ENCODE measurements at places on chromosomes 1 and 21.

- no peak for DNase-seq
These were observed 72.9 kb downstream of the ITPKB start for GRCh38 chr1:226666164-226666506.

- no peak for DNase-seq
These were observed 13.9 kb downstream of the COX20 start for GRCh38 chr1:244849189-244849866.

DNA sequence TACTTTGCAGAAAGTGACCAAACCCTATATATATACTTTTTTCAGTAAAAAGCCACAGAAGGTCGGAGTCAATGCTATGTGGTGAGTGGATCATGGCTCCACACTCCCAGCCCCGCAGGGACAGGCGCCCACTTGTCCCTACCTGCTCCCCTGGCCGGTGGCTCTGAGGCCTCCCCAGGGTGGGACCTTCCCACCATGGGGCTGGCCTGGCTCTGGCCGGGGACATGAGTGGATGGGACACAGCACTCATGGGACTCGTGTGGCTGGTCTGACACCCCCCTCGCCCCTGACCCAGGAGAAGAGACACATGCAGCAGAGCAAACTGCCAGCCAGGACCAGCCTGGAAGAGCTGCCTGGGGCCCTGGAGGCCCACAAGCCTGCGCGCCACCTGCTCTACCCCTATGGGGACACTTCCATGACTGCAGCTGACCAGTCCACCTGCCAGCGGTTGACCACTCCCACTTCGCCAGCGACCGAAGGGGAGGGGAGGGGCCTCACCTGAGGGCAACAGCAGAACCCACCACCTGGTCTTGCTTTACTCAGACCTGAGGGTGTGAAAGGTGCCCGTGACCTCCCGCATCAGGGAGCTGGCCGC lies 2.2 kb downstream of the SPATC1L start:
- DNase-seq, result no peak

DNA sequence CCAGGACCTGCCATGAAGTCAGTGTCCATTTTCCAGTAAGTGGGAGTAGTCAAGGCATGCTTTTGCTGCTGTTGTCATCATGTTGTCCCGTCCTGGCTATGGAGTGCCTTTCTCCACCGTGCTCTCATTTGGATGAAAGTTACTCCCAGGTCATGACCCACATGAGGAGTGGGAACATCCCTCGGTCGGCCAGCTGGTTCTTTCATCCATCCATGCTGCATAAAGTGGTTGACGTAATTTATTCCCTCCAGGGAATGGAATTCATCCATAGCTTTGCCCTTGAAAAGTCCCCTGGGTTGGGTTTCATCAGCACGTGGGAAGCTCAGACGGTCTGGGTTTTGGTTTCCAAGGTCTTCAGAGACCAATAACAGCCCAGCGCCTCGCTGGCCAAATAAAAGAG lies 11.6 kb downstream of the PLA2G2A start:
- DNase-seq, result no peak

DNA sequence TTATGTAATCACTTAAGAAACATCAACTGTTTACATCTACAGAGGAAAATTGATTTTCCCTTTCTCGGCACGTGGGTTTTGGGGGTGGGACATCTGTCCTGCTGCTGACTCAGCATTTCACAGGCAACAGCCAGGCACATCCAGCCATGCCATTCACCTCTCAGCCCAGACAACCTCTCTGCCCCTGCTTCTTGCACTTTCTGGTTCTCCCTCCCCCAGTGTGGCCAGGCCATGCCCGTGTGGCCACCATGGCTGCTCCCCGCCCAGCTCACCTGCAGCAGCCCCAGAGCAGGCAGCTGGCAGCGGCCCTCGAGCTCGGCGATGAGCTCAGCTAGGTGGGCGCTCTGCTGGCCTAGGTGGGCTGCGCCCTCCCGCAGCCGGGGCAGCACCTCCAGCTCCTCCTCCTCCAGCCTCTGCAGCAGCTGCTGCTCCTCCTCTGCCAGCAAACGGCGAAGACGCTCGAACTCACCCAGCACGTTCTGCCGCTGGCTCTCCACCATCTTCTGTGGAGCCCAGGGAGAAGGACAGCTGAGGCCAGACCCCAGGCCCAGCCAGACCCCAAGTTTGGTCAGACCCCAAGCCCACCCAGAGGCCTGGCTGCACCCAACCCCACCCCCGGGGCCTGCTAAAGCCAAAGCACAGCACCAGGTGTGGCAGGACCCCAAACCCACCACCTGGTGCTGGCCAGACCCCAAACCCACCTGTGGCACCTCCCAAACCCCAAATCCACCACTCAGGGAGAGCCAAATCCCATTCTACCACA lies 5.8 kb downstream of the TRIM11 start:
- no peak for DNase-seq

DNA sequence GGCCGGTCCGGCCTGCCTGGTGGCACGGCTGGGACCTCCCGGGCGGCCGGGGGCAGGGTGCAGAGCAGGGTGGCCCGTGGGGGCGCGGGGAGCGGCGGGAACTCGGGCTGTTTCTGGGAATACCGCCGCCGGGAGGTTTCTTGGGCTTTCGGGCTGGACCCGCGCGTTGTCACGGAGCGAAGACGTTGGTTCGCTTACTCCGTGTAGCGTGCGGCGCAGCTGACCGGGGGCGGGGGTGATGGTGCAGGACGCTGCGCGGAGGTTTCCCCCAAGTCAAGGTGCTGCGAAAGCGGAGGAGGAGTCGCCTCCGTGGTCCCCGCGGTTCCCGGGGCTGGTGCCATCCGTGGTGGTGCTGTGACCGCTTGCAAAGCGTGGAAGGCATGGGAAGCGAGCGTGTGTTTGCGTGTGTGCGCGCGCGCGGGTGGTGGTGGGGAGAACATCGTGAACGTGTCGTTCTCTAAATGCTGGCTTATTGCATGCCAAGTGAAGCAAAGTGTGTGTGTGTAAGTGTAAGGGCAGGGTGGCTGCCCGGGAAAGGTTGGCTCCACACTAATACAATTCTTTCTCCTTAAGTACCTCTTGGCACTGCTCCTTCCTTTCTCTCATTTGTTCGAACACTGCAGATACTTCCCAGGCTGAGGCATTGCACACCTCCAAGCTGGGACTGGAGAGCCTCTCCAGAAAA lies 1.1 kb downstream of the RYR2 start:
- peak; percentile 67 for DNase-seq

Data from neural progenitor cell (in vitro differentiated cells).